ENCODE measurements at places on chromosomes 12 and 14.

- no peak for DNase-seq
Measured at GRCh38 chr12:86772696-86773095, 516.5 kb upstream of the MGAT4C start.

- DNase-seq: peak; percentile 20
Measured at GRCh38 chr12:92046557-92047392, 98.9 kb downstream of the BTG1 start.

GRCh38 chr14:82490397-82490796 is 956.7 kb upstream of the SEL1L start:
- DNase-seq: no peak

DNA sequence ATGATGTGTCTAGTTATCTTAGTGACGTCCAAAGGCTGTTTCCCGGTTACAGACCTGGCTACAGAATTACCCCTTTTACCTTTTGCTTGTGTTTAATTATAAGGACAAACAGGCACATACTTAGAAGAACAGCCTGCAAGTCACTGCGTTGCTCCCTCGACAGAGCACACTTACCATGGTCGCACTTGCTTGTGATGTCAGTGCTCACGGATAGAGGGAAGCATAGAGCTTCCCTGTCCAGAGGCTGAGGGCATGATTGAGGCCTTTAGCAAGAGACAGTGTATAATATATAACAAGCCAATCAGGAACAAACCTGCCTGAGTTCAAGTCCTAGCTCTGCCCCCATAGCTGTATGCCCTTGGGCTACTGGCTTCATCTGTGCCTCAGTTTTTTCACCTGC is 73.2 kb upstream of the SCN8A start:
- no peak for DNase-seq

- peak; percentile 0 for DNase-seq
Measured at GRCh38 chr14:86357876-86358275, 827.9 kb downstream of the FLRT2 start.

- DNase-seq: peak; percentile 3
Measured at GRCh38 chr14:22657861-22658260, 13.7 kb upstream of the OR6J1 start.

GRCh38 chr14:52998376-52999015 is 47.6 kb upstream of the FERMT2 start:
- no peak for DNase-seq

Data from DMS153 (cell line).